ENCODE measurements at places on chromosomes 2 and 18. TPM values are rescaled to one million over a fixed set of nuclear protein-coding genes. Genes with fewer than 3 reads are reported as not detected.

INHA gene
- total RNA-seq: not detected

ADGRF3 gene
- total RNA-seq: 0.41 TPM

DSG4 gene
- total RNA-seq: not detected

MBD5 gene
- total RNA-seq: 23.8 TPM

SLC30A3 gene
- total RNA-seq: not detected

IL18R1 gene
- 0.45 TPM for total RNA-seq

QPCT gene
- 4.0 TPM for total RNA-seq

CCDC68 gene
- 2.8 TPM for total RNA-seq

NAT8 gene
- total RNA-seq: not detected

AKAIN1 gene
- not detected for total RNA-seq

BCL2L11 gene
- total RNA-seq: 7.8 TPM

HJURP gene
- total RNA-seq: 5.1 TPM

SCTR gene
- not detected for total RNA-seq

TUBA4B gene
- not detected for total RNA-seq

SPDYA gene
- 0.97 TPM for total RNA-seq

TNFRSF11A gene
- 1.9 TPM for total RNA-seq

ABCG5 gene
- not detected for total RNA-seq

SATB2 gene
- 1.1 TPM for total RNA-seq

MARCHF7 gene
- 101 TPM for total RNA-seq

PPIL3 gene
- 10.2 TPM for total RNA-seq

SLC66A2 gene
- total RNA-seq: 49.6 TPM

GKN2 gene
- total RNA-seq: not detected

CCDC141 gene
- 1.8 TPM for total RNA-seq

MBOAT2 gene
- 69.4 TPM for total RNA-seq

CCDC74A gene
- total RNA-seq: 3.8 TPM

LRRC30 gene
- not detected for total RNA-seq

ITM2C gene
- 5.3 TPM for total RNA-seq

ZSWIM2 gene
- not detected for total RNA-seq

ABCB11 gene
- total RNA-seq: not detected

CMPK2 gene
- 4.9 TPM for total RNA-seq

MAPK4 gene
- total RNA-seq: 3.1 TPM

ATG16L1 gene
- total RNA-seq: 24.4 TPM

RGPD4 gene
- not detected for total RNA-seq

RGPD3 gene
- total RNA-seq: 0.49 TPM

G6PC2 gene
- not detected for total RNA-seq

SERPINB13 gene
- total RNA-seq: 354 TPM

DUSP11 gene
- total RNA-seq: 37.2 TPM

All from esophagus squamous epithelium (tissue), 5 donors.